ENCODE measurements at places on chromosomes 2 and 18.

DNA sequence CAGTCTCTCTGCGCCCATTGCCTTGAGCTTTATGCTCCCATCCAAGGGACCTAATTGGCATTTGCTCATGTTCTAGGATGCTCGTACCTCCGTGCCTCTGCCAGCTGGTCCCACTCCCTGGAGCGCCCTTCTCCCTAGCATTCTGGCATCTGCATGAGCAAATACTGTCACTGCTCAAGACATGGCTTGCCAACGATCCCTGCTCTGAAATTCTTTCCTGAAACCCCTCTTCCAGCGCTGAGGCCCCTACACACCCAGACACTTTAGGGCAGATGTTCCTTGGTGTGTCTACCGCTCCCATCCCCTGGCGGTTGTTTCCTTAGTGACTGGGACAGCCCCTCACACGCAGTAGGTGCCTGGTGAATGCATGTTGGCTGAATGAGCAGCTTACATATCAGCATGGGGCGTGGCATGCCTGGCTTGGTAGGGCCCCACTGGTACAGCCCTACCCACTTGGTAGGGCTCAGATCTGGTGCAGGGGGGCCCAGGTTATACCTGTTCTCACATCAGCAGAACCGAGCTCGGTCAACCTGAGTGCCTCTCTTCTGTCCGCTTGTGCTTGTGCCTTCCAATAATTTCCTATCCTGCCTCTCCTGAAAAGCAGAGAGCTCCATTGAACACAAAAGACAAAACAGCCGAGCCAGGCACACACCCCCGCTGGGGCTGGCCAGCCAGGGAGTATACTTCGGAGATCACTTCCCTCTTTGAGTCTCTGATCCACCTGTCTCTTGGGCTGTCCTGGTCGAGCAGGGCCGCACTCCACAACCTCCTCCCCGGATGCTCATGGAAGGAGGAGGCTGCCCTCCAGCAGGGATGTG is 59.2 kb downstream of the INHBB start:
- no peaks in the 10 kb centered on the region for H3K4me1 ChIP-seq
- H3K27me3 ChIP-seq: no peaks in the 10 kb centered on the region
- no peaks in the 10 kb centered on the region for H3K36me3 ChIP-seq
- DNase-seq: no peak
- no peak overlapping the region for H3K27ac ChIP-seq

DNA sequence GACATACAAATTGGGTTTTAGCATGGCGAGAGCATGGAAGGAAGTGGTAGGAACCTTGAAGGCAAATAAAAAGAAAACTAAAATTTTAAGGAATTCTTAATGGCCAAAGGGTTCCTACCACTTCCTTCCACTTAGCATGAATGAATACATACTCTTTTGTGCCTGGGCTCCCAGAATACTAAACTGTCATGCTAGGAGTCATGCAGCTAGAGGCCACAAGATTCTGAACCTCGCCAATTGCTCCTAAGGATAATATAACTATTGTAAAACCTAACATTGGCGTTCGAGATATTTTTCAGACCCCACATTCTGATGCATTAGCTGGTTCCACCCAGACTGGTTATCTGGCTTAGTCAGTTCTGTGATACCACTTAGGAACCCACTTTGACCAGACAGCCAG is 38.6 kb upstream of the ARHGAP25 start:
- H3K36me3 ChIP-seq: no peaks in the 10 kb centered on the region
- no peak overlapping the region for H3K27ac ChIP-seq
- H3K4me3 ChIP-seq: no peak overlapping the region
- DNase-seq: no peak
- no peaks in the 10 kb centered on the region for H3K4me1 ChIP-seq

- peaks cover 3% of the 10 kb centered on the region for H3K4me1 ChIP-seq
- H3K4me3 ChIP-seq: no peak overlapping the region
- no peaks in the 10 kb centered on the region for H3K27me3 ChIP-seq
- H3K27ac ChIP-seq: no peak overlapping the region
- no peak for DNase-seq
Observed at GRCh38 chr2:37338933-37339332, 5.5 kb upstream of the QPCT start.

- no peaks in the 10 kb centered on the region for H3K4me1 ChIP-seq
- no peaks in the 10 kb centered on the region for H3K36me3 ChIP-seq
- DNase-seq: peak; percentile 10
- H3K27me3 ChIP-seq: no peaks in the 10 kb centered on the region
- no peak overlapping the region for H3K27ac ChIP-seq
- H3K4me3 ChIP-seq: no peak overlapping the region
Observed at GRCh38 chr2:35428548-35428947, 927.0 kb upstream of the CRIM1 start.

- H3K4me3 ChIP-seq: no peak overlapping the region
- H3K27ac ChIP-seq: no peak overlapping the region
- DNase-seq: no peak
Observed at GRCh38 chr2:219629976-219630695, 2.7 kb downstream of the SLC4A3 start.

- no peak overlapping the region for H3K4me3 ChIP-seq
- H3K27ac ChIP-seq: no peak overlapping the region
- no peak for DNase-seq
- no peaks in the 10 kb centered on the region for H3K27me3 ChIP-seq
- peaks cover 9% of the 10 kb centered on the region for H3K4me1 ChIP-seq
Observed at GRCh38 chr2:200300638-200301314, 5.7 kb upstream of the SPATS2L start.

- H3K4me1 ChIP-seq: no peaks in the 10 kb centered on the region
- no peak overlapping the region for H3K27ac ChIP-seq
- no peaks in the 10 kb centered on the region for H3K27me3 ChIP-seq
- no peaks in the 10 kb centered on the region for H3K36me3 ChIP-seq
- DNase-seq: no peak
- H3K4me3 ChIP-seq: no peak overlapping the region
Observed at GRCh38 chr2:231278868-231279267, 80.4 kb downstream of the ARMC9 start.

DNA sequence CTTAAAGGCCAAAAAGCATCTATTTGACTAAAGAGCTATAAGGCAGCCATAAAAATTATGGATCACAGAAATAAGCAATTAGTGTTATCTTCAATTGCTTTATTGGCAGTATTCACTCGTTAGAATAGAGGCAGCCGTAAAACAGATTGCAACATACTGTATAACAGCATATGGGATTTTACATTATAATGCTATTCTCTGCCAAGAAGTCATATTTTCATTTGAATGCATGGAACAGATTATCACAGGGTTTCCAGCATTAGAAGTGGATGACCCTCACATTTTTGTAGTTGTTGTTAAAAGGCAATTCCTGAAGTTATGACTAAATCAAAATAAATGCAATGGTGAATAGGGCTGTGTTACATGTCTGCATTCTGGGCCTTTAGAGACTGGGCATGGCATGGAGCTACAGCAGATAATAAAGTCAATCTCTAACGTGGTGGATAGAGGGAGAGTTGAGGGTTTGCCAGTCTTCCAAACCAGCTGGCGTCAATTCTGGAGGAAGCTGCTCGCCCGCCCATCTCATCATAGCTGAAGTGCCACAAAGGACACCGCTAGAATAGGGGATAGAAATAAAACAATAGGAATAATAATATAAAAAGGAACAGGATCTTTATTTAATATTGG is 155.4 kb upstream of the VRK2 start:
- no peaks in the 10 kb centered on the region for H3K36me3 ChIP-seq
- H3K4me3 ChIP-seq: no peak overlapping the region
- peak; percentile 37 for DNase-seq
- H3K27ac ChIP-seq: no peak overlapping the region
- no peaks in the 10 kb centered on the region for H3K27me3 ChIP-seq
- H3K4me1 ChIP-seq: no peaks in the 10 kb centered on the region

GRCh38 chr2:10390369-10390801 is 57.7 kb downstream of the ODC1 start:
- H3K36me3 ChIP-seq: no peaks in the 10 kb centered on the region
- H3K27ac ChIP-seq: peak overlapping the region; percentile 41
- H3K4me3 ChIP-seq: no peak overlapping the region

GRCh38 chr18:63155169-63155852 is 164.3 kb downstream of the BCL2 start:
- H3K27ac ChIP-seq: peak overlapping the region; percentile 80
- H3K4me3 ChIP-seq: peak overlapping the region; percentile 34
- no peaks in the 10 kb centered on the region for H3K36me3 ChIP-seq
- peak; percentile 92 for DNase-seq
- H3K4me1 ChIP-seq: peaks cover 36% of the 10 kb centered on the region

DNA sequence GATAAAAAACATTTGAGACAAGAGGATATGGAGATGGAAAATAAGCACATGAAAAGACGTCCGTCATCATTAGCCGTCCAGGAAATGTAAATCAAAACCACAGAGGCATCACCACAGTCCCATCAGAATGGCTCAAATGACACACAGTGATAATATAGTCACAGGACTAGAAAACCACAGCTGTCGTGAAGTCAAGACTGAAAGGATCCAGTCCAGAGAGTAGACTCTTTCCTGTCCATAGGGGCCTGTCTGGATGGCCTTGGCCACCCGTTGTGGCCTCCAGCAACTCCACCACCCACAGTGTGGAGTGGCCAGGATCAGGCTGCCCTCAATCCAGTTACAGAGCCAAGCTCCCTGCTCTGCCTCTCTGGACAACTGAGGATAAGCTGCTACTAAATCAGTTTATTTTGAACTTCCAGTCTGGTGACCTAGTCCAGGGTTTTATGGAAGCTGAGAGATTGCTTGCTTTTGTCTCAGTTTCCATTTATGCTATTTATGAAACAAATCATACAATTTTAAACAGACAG is 60.4 kb downstream of the RHOB start:
- H3K36me3 ChIP-seq: no peaks in the 10 kb centered on the region
- no peak overlapping the region for H3K4me3 ChIP-seq
- no peaks in the 10 kb centered on the region for H3K4me1 ChIP-seq
- no peak for DNase-seq

GRCh38 chr2:117989854-117990438 is 23.9 kb downstream of the CCDC93 start:
- no peak overlapping the region for H3K27ac ChIP-seq
- no peaks in the 10 kb centered on the region for H3K27me3 ChIP-seq
- no peak overlapping the region for H3K4me3 ChIP-seq
- no peaks in the 10 kb centered on the region for H3K4me1 ChIP-seq
- H3K36me3 ChIP-seq: peaks cover 32% of the 10 kb centered on the region

- DNase-seq: no peak
- no peak overlapping the region for H3K4me3 ChIP-seq
- H3K4me1 ChIP-seq: no peaks in the 10 kb centered on the region
- no peaks in the 10 kb centered on the region for H3K27me3 ChIP-seq
Observed at GRCh38 chr18:72171596-72171995, 372.5 kb downstream of the CBLN2 start.

DNA sequence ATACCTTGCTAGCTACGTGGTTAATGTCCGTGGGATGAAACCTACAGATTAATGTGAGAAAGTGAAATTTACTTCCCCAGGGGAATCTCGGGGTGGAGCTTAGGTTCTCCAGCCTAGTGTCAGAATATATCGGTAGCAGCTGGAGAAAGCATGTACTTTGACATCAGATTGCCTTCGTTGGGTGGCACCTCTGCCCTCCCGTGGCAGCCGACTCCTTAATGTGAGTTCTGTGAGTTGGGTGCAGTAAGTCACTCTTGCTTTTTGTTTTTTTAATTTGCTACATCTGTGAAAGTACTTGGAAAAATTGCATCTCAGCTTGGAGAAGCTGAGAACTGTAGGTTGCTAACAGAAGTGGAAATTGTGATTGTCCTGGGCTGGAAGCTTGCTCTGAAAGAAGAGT is 3.6 kb downstream of the KLF11 start:
- H3K4me3 ChIP-seq: no peak overlapping the region
- H3K27ac ChIP-seq: peak overlapping the region; percentile 97
- DNase-seq: no peak
- peaks cover under 1% of the 10 kb centered on the region for H3K36me3 ChIP-seq
- H3K4me1 ChIP-seq: peaks cover 43% of the 10 kb centered on the region
- no peaks in the 10 kb centered on the region for H3K27me3 ChIP-seq

DNA sequence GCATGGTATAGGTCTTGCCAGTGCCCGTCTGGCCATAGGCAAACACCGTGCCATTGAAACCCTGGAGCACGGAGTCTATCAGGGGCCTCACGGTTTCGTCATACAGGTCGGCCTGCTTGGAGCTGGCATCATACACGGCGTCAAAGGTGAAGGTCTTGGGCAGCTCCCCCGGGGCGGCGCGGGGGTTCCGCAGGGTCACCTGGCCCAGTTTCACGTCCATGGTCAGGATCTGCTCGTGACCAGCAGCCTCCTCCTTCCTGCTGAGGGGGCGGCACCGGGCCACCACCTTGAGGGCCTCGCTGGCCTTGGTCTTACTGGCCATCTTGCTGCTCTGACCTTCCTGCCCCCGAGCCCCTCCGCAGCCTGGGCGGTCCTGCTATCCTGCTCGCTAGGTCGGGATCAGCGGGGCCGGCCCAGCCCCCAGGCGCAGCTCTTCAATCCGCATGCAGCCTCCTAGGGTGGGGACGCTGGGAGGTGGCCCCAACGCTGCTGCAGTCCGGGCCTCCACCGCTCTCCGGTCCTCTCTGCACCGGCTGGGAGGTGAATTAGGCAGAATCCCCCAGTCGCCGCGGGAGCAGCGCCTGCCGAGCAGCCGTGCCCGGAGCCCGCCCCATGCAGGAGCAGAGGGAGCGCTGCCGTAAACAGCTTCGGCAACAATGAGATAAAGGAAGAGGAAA is 563 bp downstream of the KIF3C start:
- peak overlapping the region; percentile 66 for H3K27ac ChIP-seq
- no peaks in the 10 kb centered on the region for H3K27me3 ChIP-seq
- H3K4me3 ChIP-seq: peak overlapping the region; percentile 75
- no peak for DNase-seq

- H3K27ac ChIP-seq: no peak overlapping the region
- no peak for DNase-seq
- H3K4me1 ChIP-seq: no peaks in the 10 kb centered on the region
- H3K36me3 ChIP-seq: no peaks in the 10 kb centered on the region
Observed at GRCh38 chr2:176056406-176056805, 27.4 kb downstream of the EVX2 start.

GRCh38 chr18:12995424-12995823 is 4.3 kb downstream of the CEP192 start:
- H3K27ac ChIP-seq: no peak overlapping the region
- DNase-seq: no peak
- H3K27me3 ChIP-seq: no peaks in the 10 kb centered on the region
- H3K4me1 ChIP-seq: peaks cover 12% of the 10 kb centered on the region
- no peaks in the 10 kb centered on the region for H3K36me3 ChIP-seq

DNA sequence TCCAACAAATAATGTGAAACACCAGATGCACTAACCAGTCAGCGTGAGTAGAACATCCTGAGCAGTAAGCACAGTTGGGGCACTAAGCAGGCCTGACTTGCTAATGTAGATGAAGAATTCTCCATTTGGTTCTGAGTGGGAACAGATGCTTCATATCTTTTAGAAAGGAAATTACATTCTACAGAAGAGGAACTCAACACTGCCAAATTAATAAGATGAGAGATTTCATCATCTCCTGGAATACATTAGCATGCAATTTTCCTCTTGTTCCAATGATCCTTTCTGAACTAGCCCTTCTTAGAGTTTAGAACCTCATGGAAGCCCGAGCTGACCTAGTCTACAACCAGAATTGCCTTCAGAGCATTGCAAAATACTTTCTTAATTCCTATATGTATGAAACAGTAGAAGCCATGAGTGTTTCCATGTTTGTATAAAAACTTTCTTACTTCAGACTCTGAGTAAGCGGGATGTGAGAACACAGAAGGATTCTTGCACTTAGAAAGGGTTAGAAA is 34.8 kb downstream of the COL5A2 start:
- no peak overlapping the region for H3K4me3 ChIP-seq
- no peak for DNase-seq
- H3K27me3 ChIP-seq: no peaks in the 10 kb centered on the region

Measured in transverse colon (tissue), 4 donors.